ENCODE measurements at places on chromosomes 2 and 18.

GRCh38 chr18:36582988-36583745 lies 245.6 kb downstream of the TPGS2 start:
- DNase-seq: peak; percentile 3

- DNase-seq: no peak
Measured at GRCh38 chr2:98463551-98463971, 18.9 kb downstream of the INPP4A start.

GRCh38 chr2:138219961-138220360 lies 255.7 kb downstream of the HNMT start:
- no peak for DNase-seq

DNA sequence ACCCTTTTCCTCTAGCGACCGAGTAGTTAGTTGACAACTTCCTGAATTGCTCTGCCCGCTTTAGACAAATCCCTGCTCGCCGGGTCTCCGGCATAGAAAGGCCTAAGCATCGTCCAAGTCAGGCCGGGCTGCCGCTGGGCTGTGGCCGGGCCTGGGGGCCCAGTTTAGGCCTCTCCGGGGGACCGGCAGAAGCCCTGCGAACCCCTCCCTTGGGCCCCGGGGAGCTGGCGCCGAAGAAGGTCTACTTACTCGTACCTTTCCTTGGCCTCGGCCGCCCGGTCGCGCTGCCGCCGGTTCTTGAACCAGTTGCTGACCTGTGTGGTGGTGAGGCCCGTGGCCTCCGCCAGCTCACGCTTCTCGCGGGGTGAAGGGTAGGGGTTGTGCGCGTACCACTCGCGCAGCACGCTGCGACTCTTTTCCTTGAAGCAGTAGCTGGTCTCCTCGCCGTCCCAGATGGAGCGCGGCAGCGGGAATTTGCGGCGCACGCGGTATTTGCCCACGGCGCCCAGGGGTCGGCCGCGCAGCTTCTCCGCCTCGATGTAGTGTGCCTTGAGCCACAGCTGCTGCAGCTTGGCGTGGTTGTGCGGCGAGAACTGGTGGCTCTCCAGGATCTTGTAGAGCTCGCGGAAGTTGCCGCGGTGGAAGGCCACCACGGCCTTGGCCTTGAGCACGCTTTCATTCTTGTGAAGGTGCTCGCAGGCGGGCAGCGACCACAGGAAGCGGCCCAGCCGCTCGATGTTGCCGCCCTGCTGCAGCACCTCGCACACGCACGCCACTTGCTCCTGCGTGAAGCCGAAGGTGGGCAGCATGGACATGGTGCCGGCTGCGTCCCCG lies 739 bp downstream of the SIX2 start:
- no peak for DNase-seq

DNA sequence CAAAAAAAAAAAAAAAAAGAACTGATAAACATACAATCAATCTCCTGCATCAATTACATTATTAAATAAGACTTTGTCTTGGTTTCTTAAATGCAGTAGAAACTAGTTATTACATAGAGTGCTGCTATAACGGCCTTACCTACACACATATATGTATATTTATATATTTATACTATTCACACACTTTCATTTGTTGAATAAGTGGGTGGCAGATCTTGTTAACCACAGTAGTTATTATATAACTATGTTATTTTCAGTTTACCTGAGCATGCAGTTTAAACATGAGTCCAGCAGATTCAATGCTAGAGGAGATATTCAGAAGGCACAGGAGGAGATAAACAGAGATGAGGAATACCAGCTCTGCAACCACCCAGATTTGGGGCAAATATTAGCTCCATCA lies 81.5 kb upstream of the CD226 start:
- DNase-seq: no peak

DNA sequence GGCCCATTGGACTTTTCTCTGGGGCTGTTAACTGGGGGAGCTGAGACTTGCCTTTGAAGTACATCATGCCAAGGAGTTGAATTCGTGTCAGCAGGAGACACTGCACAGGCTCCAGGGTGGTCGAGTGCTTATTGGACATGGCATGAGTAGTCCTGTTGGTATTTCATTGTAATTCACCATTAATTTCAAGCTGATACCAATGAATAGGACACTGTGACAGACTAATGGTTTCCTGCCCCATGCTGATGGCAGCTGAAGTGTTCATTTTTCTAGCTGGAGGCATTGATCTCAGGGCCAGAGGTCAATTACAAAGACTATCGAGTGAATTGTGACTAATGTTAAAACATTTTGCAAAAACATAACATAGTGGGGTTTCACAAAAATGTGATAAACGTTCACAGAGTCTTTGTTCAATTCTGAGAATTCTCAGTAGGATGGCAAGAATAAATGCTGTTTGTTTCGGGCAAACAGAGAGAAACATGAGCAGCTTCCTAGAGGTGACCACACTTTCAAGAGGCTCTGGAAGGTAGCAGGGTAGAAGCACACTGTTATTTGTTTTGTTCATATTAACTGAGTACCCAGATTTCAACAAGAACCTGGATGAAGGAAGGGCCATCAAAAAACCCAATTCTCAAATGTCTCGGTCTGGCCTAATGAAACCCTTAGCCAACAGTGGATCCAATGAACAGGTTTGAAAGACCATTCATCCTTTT lies 90.6 kb upstream of the ARL4C start:
- DNase-seq: no peak

DNA sequence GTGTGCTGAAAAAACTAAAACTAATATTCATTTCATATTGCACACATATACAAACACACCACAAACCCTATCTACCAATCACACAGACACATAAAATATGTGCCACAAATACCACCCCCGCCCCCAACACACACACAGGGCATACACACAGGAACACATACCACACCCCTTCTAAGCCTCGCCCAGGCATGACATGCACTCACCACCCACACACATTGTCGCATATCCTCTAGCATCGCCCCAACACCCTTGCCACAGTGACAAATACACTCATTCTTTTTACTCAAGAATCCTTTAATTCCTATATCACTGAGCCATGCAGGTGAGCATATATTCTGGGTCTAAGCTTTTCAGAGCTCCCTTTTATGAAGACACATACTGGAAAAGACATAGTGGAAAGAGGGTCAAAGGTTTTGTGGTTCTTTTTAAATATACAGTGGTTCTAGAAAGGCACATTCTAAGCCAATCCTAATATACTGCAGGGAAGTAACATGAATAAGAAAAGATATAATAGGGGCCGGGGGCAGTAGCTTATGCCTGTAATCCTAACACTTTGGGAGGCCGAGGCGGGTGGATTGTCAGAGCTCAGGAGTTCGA lies 24.5 kb upstream of the LCLAT1 start:
- peak; percentile 93 for DNase-seq

DNA sequence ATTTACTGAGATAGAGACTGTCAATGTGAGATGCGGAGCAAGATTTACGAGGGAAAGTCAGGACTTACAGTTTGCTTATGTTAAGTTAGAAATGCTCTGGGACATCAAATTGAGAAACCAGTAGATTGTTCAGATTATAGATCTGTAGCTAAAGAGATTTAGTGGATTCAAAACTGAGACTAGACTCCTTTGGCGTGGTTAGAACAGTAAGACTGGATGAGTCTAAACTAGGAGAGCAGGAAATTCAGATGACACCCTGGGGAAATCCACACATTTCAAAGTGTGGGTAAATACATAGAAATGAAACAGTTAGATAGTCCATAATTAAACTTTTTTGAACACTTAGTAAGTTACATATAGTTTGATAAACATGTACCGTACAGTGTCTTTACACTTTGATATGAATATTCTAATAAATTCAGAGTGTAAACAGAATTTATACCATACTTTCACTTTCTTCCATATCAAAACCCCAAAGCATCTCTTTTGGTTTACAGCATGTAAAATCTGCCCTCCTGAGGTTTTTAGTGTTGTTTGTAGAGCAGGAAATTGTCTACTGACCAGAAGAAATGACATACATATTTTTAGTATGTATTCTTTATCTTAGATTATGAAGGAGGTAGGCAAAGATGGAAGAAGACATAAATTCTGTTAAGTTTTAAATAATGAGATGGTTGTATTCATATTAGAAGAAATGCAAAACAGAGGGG lies 231.5 kb downstream of the NYAP2 start:
- peak; percentile 47 for DNase-seq

GRCh38 chr2:19029655-19030054 lies 328.8 kb downstream of the OSR1 start:
- no peak for DNase-seq

DNA sequence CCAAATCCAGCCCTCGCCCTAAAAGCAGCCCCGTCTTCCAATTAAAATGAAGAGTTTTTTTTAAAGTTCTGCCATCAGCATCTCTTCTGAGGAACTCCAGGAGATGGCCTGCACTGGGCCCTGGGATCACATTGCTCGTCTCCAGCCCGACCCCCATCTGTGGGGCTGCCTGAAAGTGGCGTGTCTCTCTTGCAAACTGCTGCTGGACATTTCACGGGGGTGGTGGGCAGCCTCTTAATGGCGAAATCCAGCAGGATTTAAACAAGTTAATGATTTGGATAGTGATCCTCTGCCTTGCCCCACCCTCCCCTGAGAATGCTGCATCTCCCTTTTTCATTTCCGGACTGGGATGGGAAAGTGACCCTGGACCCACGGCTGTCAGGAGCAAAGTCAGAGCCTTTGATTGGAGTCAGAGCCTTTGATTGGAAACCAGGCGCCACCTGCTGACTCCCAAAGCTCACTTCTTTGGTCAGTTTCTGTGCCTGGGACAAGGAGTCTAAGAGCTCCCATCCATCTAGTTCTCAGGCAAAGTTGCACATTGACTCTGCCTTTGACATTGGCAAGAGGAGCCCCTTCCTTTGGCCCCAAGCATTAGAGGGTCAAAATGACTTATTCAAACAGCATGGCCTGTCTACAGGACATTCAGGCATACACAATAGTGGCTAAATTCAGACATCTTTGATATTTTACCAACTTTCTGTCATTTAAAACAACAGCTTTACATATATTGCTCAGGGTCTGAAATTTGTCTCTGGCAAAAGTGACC lies 155.2 kb downstream of the SH3BP4 start:
- peak; percentile 39 for DNase-seq

All from OCI-M1 (cell line).